ENCODE measurements at places on chromosomes 3 and 15. TPM values are rescaled to one million over a fixed set of nuclear protein-coding genes. Genes with fewer than 3 reads are reported as not detected.

- DNase-seq: no peak
Measured at GRCh38 chr3:119376758-119377157, 82.6 kb downstream of the ARHGAP31 start.

DNA sequence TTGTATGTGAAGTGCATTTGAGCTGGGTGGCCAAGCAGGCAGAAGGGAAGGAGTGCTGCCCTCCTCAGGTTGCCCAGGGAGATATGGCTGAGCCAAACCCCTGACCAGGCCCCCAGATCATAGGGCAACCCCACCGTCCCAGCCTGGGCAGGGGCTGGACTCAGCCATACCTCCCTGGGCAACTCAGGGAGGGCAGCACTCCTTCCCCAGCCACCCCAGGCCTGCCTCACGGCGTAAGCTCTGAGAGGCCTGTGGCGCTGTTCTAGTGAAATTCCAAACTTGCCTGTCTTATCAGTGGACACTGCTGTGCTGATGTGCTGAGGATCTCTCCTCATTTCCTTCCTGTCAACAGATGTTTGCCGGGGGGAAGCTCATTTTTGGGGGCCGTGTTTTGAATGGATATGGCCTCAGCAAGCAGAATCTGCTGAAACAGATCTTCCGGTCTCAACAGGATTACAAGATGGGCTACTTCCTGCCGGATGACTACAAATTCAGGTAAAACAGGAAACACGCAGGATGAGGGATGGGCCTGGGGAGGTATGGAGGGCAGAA, 57.6 kb upstream of the FGD5 start:
- DNase-seq: no peak

- no peak for DNase-seq
Measured at GRCh38 chr3:14918356-14918860, 29.0 kb upstream of the NR2C2 start.

SYNPR gene
- 0.07 TPM for polyA plus RNA-seq

- no peak for DNase-seq
Measured at GRCh38 chr3:3038201-3038991, 71.8 kb downstream of the IL5RA start.

- DNase-seq: no peak
Measured at GRCh38 chr3:111260878-111261277, 189.3 kb downstream of the NECTIN3 start.

ACP3 gene
- polyA plus RNA-seq: 63.9 TPM

GRCh38 chr3:353191-353739, 156.7 kb downstream of the CHL1 start:
- no peak for DNase-seq

SEMA5B gene
- polyA plus RNA-seq: 23.4 TPM

GRCh38 chr3:170356596-170357175, 829 bp upstream of the SKIL start:
- peak; percentile 74 for DNase-seq
